Stimulated activated CD4-positive, alpha-beta T cell treated with anti-CD3 and anti-CD28 coated beads, TNF-alpha, amount 100 ng/mL, for 4 hours (primary cell): ENCODE measurements at places on chromosomes 7 and 10.

DNA sequence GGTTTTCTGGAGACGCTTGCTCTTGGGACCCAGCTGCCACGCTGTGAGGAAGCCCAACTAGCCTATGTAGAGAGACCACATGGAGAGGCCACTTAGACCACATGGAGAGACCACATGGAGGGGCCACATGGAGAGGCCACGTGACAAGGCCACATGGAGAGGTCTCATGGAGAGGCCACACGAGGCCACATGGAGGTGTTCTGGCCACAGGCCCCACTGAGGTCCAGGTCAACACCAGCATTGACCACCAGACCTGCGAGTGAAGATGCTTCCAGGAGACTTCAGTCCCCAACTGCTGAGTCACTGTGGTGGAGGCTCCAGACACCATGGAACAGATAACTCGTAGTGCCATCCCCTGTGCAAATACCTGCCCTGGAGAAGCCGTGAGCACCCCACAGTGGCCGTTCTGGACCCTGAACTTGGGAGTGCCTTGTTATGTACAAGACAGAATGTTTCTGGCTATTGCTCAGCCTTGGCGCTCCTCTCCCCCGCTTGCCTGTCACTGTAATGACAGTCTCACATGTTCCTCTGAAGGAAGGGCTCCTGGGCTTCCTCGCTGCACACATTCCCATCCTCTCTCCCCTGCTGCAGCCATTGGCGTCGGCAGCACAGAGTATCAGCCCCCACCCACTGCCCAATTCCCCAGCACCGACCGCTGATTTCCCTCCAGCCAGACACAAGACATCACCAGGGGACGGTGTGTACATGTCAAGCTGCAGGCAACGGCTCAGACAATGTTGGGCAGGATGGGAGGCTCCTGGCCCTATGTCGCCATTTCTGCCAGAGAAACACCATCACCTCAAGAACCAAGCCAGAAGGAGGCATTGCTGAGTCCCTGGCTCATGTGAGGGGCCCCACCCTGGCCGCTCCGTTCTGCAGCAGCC, 49.0 kb upstream of the TNRC18 start:
- no peak for DNase-seq

GRCh38 chr7:140022582-140023211, 40.1 kb downstream of the PARP12 start:
- DNase-seq, result no peak

DNA sequence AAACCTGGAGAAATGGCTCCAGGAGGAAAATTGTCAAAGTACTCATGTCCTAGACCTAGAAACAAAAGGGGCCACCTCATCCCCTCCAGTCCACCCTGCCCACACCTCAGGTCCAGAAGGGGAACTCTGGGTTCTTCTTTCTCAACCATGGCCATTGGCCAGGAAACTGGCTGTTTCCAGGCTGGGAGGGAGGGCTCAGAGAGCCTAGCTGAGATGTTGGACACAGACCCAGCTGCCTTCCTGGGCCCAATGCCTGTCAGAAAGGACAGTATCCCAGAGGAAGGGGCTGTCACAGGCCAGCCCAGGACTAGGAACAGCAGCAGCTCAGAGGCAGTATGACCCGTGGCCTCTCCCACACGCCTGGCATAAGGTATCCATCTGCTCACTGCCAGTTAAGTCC, 9.6 kb downstream of the GRID1 start:
- no peak for DNase-seq

DNA sequence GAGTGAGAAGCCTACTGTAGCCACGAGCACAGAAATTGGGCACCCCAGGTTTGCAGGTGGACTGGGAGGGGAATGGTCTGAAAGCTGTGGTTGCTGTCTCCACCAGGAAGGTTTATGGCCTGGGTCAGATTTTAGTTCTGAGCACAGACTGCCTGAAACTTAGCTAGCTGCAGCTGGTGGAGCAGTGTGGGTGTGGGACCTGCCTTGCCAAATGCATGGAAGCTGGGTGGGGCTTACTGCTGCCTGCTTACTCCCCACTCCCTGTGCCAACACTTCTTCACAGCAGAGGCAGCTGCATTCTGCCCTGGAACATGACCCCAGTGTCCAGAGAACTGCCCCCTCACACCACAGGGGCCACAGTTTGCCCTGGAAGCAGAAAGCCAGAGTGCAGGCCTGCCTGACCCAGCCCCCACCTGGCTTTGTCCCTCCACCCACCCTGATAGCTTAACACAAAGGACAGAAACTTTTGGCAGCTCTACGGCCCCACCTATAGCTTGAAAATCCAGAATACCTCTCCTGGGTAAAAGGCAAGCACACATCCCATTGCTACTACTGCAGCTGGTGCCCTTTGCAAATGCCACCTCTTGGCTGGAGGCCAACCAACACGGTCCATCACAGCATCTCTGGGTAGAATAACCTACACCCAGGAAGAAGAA, 281.6 kb downstream of the AGMO start:
- DNase-seq, result no peak
